ENCODE measurements at places on chromosomes 1 and 21.

DNA sequence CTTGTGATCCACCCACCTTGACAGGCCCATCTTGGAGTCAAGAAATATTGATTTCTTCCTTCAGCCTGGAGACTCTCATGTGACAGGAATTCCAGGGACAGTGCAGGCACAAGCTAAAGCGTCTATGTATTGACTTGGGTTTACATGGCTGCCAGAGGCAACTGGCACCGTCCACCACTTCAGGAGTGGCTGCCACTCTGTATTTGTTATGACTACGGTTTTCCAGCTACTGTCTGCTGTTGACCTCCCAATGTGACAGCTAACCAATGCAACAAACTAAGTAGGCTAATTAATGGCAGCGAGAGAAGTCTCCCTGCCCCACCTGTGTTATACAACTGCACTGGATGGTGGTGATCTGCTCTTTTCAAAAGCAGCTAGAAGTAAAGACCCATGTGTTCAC, 56.9 kb downstream of the CD58 start:
- DNase-seq = no peak

DNA sequence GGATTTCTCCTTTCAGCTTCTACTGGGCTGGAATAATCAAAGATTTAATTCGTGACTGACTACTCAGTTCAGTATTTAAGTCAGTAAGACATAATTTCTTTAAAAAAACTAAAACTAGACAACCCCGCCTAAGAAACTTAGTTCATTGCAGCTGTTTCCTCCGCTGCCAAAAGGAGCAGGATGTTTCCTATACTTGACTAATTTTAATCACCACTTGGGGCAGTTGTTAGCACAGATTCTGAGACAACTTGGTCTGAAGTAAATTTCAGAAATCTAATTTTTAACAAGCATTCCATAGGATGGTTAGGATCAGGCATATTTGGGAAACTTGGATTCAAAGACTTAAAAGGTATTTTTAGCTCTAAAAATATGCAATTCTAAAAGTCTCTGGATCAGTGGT, 34.0 kb downstream of the EPRS1 start:
- no peak for DNase-seq

GRCh38 chr1:84415396-84415795, 17.1 kb downstream of the DNASE2B start:
- no peak for DNase-seq

- DNase-seq = no peak
These were observed 241.6 kb downstream of the RPS6KC1 start for GRCh38 chr1:213292614-213293013.

- no peak for DNase-seq
These were observed 240.6 kb downstream of the PTBP2 start for GRCh38 chr1:96962216-96962615.

- no peak for DNase-seq
These were observed 32.4 kb downstream of the MEGF6 start for GRCh38 chr1:3578906-3579305.

DNA sequence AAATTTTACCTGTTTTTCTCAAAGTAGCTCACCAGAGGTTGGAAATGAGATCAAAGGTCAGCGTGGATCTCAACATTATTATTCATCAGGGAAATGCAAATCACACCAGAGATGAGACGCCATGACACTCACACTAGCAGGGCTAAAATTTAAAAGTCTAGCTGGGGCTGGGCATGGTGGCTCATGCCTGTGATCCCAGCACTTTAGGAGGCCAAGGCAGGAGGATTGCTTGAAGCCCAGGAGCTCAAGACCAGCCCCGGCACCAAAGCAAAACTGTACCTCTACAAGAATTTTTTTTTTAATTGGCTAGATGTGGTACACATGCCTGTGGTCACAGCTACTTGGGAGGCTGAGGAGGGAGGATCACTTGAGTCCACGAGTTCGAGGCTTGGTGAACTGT, 41.4 kb upstream of the PCBP3 start:
- DNase-seq = peak; percentile 11

DNA sequence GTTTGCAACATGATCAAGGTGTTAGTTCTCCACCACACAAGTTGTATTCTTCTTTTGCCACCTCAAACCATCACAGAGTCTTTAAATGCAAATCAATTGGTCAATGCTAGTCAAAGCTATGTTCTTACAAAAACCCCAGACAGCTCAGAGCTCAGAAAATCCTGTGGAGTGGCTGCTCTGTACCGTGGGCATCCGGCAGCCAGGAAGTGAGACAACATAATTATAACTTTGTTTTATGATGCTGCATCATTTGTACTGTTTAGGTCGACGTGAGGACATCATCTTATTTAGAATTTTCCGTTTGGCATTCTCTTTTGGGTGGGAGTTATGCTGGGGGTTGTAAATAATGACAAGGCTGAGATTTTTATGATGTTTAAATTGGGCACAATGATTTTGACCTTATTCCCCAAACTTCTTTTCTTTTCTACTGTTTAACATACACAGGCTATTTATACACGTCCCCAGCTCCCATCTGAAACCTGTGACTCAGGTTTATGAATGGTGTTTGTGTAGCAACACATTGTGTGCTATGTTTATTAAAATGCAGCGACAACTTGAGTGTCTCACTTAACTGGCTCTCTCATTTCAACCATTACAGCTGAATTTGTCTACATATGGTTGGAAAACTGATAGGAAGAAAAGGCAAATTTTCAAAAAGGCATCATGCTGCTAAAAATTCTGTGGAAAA, 124.0 kb downstream of the CNIH3 start:
- DNase-seq = no peak

DNA sequence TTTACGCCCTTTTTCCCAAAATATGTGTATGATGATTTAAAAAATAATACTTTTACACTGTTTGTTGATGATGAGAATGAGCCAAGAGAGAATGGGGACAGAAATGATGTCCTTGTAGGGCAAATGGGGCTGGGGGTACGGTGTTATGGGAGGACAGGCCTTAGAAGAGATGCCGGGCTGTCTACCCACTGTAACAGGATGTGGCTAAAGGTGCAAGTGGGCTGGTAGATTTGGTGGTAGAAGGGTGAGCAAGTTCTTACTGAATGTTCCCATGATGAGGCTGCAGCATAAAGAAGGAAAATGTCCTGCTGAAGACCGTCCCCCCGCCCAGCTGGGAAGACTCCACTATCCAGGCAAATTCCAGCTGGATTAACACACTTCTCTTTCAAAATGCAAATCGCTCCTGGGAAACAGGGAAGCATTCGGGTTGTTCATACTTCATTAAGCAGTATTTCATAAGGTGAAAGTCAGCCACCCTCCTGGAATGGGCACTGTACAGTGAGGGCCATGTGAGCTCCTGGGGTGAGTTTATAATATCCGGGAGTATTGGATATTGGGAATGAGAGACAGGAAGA, 14.0 kb downstream of the GPA33 start:
- no peak for DNase-seq

GRCh38 chr1:98112626-98113025, 191.8 kb upstream of the DPYD start:
- DNase-seq = no peak

DNA sequence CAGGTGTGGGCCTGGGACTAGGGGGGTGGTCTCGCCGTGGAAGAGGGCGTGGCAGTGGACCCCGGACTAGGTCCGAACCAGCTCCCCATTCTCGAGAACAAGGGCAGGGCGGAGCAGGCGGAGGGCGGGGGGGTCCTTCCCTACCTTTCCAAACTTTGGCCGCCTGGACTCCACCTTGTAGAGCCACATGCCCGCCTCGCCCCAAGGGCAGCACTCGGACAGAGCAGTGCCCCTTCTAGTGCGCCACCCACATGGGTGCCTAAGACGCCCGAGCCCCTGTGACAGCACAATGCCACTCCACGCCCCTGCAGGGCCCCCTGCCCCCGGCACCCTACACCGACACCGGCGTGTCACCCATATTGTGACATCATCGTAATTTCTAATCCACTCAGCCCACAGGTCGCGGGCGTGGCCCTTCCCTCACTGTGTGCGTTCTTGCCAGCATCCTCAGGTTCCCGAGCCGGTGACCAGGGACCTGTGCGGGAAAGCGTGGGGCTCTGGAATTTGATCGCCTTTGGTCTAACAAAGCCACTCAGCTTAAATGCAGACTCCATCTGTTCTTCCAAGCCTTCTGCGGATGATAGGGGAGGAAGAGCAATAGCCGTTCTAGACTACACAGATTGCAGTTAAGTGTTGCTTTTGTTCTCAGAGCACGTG, 553 bp upstream of the STMN1 start:
- DNase-seq = no peak

DNA sequence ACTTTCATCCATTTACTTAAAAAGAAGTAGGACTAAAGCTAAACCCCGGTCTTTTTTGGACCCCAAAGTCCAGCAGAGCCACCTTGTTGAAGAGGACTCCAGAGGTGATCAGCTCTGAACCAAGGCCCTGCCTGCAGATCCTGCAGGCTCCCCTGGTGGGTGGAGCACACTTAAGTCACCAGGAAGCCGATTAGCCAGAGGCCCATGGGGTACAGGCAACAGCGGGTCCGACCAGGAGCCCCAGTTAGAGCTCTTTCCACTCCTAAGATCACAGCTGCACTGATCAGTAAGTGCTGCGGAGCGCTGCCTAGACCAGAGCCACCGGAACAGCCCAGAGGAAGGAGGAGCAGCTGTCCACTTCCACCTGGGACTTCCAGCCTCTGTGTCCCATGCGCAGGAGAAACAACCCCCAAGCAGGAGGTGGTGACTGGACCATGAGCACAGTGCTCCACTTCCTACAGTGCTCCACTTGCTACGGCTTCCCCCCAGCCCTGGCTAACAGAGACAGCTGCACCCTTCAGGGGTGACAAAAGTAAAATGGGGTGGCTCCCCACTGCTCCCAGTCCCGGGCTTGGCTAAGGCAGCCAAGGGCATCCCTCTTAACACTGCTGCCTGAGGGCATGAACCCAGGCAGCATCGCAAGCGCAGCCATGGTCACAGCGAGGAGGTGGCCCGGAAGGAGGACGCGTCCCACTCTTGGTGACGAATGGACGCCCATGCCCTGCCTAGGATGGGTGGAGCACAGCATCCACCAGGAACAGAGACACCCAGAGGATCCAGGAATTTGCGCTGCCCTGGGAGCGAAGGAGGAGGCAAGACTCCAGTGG, 58.0 kb downstream of the NPHP4 start:
- no peak for DNase-seq

- DNase-seq = no peak
These were observed 10.0 kb downstream of the MKNK1 start for GRCh38 chr1:46594063-46594462.

Data from activated T-cell treated with anti-CD3 and anti-CD28 coated beads, Interleukin-2, amount 50 U/mL, for 24 hours (primary cell).